Mesenteric fat pad (tissue), 1 donor: ENCODE measurements at places on chromosomes 5 and 9.

- DNase-seq, result no peak
Observed at GRCh38 chr9:135882011-135882410, 25.3 kb downstream of the CAMSAP1 start.

DNA sequence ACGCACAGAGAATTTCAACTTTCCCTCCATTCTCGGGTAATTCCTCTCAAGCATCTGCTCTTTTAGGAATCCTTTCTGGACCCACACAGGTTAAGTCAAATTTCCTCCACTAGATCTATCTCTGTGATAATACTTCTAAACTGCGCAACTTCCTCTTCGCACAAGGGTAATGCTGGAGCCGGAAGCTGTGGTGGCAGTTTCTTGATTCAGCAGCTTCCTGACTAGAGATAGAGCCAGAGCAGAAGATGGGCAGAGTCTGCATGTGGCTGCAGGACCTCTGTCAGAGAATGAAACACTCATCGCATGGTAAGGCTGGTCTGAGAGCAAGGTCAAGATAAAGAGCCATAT is 11.1 kb upstream of the CDC42SE2 start:
- DNase-seq, result no peak

DNA sequence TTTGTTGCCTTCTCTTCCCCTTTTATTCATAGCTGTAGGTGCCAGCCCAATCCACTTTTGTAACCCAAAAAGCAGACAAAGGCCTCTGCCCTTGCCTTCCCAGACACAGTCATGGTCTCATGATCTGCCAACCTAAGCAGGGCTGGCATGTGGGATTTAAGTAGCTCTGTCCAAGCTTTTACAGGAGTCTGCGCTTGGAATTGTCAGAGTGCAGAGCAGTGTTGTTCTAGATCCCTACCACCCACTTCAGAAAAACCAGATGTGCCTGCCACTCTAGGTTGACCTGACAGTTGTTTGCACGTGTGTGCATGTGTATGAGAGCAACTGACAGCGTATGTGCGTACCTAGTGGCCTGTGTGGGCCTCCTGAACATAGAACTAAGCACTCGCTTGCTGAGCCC is 87.8 kb upstream of the SPRY4 start:
- no peak for DNase-seq

GRCh38 chr5:153641183-153641688 is 150.8 kb downstream of the GRIA1 start:
- DNase-seq, result no peak

DNA sequence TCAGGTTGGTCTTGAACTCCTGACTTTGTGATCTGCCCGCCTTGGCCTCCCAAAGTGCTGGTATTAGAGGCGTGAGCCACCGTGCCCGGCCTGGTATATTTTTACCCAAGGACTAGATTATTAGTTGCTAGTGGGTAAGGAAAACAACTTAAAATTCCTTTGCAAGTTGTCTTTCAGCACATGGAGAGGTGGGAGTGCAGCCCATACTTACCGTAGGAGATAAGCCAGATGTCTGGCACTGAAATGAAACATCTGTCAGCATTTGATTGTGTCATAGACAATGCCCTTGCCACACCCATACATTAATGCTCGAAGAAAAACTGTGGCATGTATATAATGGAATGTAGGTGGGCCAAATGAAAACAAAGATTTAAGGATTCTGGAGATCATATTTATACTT is 36.6 kb upstream of the ANKH start:
- DNase-seq, result no peak

GRCh38 chr5:104977529-104977928 is 1414.9 kb upstream of the NUDT12 start:
- no peak for DNase-seq

DNA sequence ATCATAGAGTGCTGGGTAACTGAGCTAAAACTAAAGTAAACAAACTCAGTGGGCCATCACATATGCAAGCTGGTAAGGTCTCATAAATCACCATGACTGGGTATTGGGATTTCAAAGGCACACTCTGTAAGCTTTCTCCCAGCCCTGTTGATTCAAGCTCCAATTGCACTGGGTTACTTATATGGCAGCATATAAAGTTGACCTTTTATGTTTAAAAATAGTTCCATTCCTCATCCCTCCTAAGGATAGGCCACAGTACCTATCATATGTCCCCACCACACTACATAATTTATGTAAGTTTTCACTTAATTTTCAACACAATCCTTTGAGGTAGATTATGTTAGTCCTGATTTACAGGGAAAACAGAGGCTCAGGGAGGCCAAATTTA is 438.4 kb downstream of the RAB3C start:
- DNase-seq, result no peak

DNA sequence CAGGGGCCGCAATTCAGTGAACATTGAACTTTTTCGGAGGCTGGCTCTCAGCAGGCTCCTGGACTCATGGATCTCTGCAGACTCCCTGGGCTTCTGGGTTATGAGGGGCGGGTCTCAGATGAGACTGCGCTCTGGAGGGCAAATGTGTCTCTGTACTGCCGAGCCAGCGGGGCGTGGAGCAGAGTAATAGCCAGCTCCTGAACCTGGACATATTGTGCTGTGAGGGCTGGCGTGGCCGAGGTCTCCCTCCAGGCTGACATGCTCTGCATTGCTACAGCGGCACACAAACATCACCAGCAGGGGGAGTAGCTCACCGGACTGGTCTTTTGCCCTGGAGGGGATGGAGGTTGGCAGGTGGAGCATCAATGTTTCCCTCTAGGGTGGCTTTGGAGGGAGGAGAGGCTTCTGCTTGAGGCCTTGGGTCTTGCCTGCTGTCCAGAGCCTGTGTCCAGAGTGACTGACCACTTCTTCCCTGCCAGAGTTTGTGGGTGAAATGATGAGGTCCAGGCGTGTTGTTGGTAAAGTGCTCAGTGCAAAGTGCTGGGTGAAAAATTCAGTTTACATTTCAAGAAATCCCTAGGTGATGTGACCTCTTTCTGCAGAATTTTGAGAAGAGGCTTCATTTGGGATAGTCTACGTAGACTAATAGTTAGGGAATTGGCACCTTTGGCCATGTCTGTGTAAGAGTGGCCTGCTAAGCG is 10.9 kb upstream of the GADD45G start:
- DNase-seq, result peak; percentile 77

DNA sequence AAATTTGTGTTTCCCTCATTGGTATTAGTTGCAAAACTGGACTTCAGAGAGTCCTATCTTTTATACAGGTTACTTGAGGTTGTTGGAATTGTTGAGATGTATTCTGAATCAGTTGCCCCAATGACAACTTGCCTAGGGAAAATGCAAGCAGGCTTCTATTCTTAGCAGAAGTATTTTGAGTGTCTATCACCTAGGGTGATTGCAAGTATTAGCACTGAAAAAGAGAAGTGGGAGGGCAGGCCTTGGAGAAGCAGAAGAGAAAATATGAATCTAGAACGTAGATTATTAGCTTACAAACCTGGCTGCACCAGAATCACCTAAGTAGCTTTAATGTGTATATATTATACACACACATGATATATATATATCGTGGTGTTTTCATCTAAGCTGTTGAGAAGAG is 43.2 kb downstream of the ADAMTS12 start:
- no peak for DNase-seq

- DNase-seq, result no peak
Observed at GRCh38 chr5:142491270-142491669, 166.4 kb upstream of the SPRY4 start.

GRCh38 chr5:42168091-42168670 is 243.1 kb downstream of the FBXO4 start:
- DNase-seq, result no peak

DNA sequence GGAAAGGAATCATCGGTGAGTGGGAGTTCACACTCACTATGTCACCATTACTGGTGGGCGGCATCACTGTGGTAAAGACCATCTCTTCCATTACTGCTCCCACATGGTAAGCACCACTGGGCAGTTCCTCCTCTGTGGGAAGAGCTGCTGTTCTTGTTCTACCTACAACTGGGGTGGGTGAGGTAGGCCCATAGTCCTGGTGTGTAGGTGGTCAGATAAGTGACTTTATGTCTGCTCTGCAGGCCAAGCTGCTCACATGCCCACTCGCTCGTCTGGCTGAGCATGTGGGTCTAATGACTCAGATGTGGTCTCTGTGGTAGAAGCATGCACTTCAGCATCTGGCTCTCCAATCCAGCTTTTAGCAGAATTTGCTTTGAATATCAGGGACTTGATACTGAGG is 82.9 kb downstream of the TMEM215 start:
- no peak for DNase-seq

- DNase-seq, result no peak
Observed at GRCh38 chr5:58786711-58787303, 203.9 kb downstream of the RAB3C start.

DNA sequence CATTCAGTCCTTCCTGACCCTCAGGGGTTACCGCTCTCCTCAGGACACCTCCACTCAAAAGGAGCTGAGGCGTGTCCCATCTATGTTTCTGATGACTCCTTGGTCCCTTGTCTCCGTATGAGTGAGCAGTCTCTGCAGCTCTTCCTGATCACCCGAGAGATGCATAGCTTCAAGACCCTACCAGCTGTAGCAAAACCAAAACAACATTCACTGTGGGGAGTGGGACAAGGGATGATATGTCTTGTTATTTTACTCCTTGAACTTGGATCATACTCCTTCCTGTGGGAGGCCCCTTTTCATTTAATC is 14.4 kb downstream of the GLDC start:
- no peak for DNase-seq

DNA sequence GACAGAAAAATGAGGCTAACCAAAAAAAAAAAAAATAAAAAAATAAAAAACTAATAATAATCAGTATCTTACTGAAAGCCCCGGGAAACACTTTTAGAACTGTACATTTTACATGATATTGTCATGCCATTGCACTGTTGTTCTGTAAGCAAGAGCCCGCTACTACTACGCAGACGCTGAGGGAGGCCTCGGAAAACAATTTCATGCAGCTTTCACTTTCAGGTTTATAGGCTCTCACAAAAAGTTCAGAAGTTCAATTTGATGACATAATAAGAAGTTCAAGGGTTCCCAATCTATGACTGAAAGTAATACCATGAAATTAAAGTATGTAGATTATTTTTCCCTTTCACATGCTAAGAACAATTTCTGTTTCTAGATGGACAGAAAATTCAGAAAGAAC is 318.3 kb upstream of the ITGA1 start:
- no peak for DNase-seq

- DNase-seq, result no peak
Observed at GRCh38 chr9:893843-894420, 52.4 kb downstream of the DMRT1 start.

DNA sequence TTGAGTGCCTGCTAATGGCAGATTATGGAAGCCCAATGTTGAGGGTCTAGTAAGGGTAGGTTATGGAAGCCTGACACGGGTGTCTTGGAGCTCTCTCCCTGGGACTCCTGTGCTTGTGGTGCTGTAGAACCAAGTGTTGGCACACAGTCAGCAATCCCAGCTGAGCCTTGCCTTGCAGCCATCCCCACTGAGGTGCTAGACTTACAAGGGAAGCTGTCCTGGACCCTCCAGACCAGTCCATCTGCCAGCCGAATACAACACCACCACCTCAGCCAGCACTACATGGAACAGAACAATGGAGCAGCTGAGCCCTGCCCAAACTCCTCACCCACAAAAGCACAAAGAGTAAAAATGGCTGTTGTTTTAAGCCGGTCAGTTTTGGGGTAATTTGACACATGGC is 90.5 kb upstream of the DNAH5 start:
- DNase-seq, result no peak

- no peak for DNase-seq
Observed at GRCh38 chr5:109668668-109669422, 20.9 kb upstream of the MAN2A1 start.

DNA sequence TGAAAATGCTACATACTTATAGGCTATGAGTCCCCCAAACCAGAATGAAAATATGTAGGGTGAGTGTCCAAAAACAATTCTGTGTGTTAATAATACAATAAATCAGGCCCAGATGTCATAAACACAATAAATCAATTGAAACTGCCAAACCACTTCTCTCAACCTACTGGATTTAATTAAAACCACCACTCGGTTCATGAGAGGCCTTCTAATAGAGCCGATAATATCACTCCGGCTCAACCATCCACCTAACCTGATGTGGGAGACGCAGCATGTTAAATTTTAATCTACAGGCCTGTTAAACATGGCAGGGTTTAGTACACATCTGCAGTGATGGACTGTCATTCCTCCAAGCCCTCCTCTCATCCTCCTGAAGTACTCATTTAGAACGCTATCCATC is 734.5 kb upstream of the ZNF608 start:
- DNase-seq, result no peak

- DNase-seq, result no peak
Observed at GRCh38 chr9:81776390-81776789, 87.0 kb upstream of the TLE1 start.

GRCh38 chr9:121326901-121327613 is 43.0 kb downstream of the STOM start:
- DNase-seq, result no peak

DNA sequence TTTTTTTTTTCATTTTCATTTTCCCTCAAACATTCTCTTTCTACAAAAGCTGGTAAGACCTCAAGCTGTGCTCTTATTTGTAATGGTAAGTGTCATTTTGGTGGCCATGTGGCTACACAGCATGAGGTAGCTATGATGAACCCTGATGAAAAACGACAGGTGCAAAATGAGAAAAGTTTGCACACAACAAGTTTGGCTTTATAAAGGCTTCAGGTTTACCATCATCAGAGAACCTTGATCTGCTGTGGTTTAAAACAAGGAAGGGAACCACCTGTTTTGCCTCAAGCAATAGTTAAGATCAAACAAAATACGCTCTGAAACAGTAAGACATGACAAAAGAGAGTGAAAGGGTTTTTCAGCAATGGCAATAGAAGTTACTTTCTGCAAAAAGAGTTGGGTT is 1124.6 kb upstream of the ACO1 start:
- no peak for DNase-seq

GRCh38 chr9:89359751-89360261 is 41.5 kb downstream of the SECISBP2 start:
- peak; percentile 35 for DNase-seq

DNA sequence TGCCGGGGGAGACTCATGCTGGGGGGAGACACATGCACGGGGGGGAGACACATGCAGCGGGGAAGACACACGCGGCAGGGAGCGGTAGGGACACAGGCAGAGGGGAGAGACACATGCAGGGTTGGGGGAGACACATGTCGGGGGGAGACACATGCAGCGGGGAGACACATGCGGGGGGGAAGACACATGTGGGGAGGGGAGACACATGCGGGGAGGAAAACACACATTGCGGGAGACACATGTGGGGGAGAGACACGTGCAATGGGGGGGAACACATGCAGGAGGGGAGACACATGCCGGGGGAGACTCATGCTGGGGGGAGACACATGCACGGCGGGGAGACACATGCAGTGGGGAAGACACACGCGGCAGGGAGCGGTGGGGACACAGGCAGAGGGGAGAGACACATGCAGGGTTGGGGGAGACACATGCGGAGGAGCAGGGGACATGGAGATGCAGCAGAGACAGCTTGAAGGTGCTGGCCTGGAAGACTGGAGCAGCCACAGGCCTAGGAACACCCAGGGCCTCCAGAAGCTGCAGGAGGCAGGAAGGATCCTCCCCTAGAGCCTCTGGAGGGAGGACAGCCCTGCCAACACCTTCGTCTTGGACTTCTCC is 20.3 kb upstream of the OLFM1 start:
- peak; percentile 59 for DNase-seq

DNA sequence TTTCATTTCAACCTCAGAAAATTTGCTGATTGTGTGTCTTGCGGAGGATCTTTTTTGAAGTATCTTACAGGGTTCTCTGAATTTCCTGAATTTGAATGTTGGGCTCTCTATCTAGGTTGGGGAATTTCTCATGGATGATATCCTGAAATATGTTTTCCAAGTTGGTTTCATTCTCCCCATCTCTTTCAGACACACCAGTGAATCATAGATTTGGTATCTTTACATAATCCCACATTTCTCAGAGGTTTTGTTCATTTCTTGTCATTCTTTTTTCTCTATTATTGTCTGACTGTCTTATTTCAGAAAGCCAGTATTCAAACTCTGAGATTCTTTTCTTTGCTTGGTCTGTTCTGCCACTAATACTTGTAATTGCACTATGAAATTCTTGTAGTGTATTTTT is 456.9 kb downstream of the PRELID2 start:
- no peak for DNase-seq
